Gastrocnemius medialis (tissue), 4 donors: ENCODE measurements at places on chromosomes 5 and 9.

DNA sequence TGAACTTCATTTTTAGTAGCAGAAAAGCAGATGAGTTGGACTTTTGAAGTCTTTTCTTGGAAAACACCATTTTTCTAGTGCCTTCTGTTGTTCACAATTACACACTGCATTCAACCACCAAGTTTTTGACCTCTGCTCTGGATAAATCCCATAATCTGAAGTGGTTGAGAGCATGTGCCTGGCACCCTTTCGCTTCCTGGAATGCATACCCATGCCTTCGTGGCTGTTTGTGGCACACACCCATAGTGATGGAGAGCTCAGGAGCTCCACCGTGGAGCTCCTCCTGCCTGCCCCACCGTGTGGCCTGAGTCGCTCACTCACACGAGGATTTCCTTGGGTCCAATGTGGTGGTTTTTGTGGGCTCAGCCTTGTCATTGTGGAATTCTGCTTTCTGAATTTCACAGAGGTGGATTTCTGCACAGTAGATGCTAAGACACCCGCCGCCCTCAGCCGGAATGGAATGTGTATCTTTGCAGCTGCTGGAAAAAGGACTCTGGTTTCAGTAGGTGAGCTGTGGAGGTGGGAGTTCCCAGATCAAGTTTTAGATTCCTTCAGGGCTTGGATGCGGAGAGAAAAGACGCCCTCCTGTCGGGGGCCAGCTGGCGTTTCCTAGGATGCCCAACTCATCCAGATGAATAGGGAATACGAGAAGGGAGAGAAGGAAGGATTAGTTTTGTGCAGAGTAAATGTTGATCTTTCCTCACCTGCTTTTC lies 500.4 kb downstream of the IRX1 start:
- no peak for DNase-seq
- H3K27ac ChIP-seq, result no peak overlapping the region
- no peaks in the 10 kb centered on the region for H3K36me3 ChIP-seq
- no peak overlapping the region for H3K4me3 ChIP-seq
- H3K27me3 ChIP-seq, result no peaks in the 10 kb centered on the region
- no peaks in the 10 kb centered on the region for H3K4me1 ChIP-seq

- H3K27ac ChIP-seq, result no peak overlapping the region
- no peaks in the 10 kb centered on the region for H3K36me3 ChIP-seq
- no peaks in the 10 kb centered on the region for H3K4me1 ChIP-seq
- H3K4me3 ChIP-seq, result no peak overlapping the region
- no peak for DNase-seq
Measured at GRCh38 chr5:38853753-38854470, 8.1 kb downstream of the OSMR start.

- no peak overlapping the region for H3K27ac ChIP-seq
- no peaks in the 10 kb centered on the region for H3K36me3 ChIP-seq
- no peaks in the 10 kb centered on the region for H3K27me3 ChIP-seq
- DNase-seq, result no peak
- H3K4me3 ChIP-seq, result no peak overlapping the region
Measured at GRCh38 chr5:158889007-158889406, 210.7 kb downstream of the EBF1 start.

DNA sequence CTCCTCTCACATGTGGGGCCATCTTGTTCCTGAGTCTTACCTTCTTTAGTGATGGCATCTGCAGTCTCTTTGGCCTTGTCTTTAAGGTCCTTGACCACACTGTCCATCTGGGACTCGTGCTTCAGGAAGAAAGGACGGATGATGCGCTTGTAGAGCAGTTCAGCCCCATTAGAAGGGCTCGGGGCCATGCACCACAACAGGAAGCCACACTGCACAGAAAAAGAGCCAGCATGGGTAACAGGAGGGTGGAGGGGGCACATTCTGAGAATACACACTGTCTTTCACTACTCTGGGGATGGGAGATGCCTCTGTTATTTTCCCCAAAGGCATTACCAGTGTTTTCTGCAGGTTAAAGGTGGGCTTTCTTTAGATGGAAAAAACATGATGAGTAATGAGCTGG lies 25.9 kb downstream of the SRP19 start:
- no peaks in the 10 kb centered on the region for H3K4me1 ChIP-seq
- peaks cover 45% of the 10 kb centered on the region for H3K36me3 ChIP-seq
- no peak overlapping the region for H3K27ac ChIP-seq
- H3K4me3 ChIP-seq, result no peak overlapping the region
- DNase-seq, result no peak

GRCh38 chr9:119339056-119339455 lies 30.2 kb downstream of the BRINP1 start:
- no peak for DNase-seq
- H3K4me1 ChIP-seq, result no peaks in the 10 kb centered on the region
- no peaks in the 10 kb centered on the region for H3K27me3 ChIP-seq
- no peaks in the 10 kb centered on the region for H3K36me3 ChIP-seq

DNA sequence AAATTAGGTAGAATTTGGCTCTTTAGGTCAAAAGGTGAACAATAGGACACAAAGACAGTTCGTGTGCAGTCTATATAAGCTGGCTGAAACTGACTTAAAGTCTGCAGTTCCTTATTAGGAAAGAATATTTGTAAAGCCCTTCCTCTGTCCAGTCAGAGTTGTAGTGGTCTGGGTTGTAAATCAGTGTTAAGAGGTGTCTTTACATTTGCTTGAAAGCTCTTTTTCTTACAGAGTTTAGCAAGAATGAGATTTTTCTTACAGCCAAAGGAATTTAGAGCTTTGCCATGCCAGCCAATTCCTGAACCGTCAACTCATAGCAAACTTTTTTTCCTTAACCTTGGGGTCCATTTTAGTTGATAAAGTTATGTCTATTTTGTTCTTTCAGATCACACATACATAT lies 786.1 kb upstream of the CTNND2 start:
- H3K4me1 ChIP-seq, result no peaks in the 10 kb centered on the region
- H3K4me3 ChIP-seq, result no peak overlapping the region
- no peaks in the 10 kb centered on the region for H3K36me3 ChIP-seq
- H3K27ac ChIP-seq, result no peak overlapping the region

GRCh38 chr9:2209400-2209799 lies 194.3 kb downstream of the SMARCA2 start:
- no peak overlapping the region for H3K4me3 ChIP-seq
- DNase-seq, result no peak
- H3K4me1 ChIP-seq, result no peaks in the 10 kb centered on the region
- H3K36me3 ChIP-seq, result no peaks in the 10 kb centered on the region
- no peaks in the 10 kb centered on the region for H3K27me3 ChIP-seq

GRCh38 chr9:123406016-123406415 lies 50.0 kb downstream of the CRB2 start:
- H3K27ac ChIP-seq, result no peak overlapping the region
- no peak for DNase-seq
- H3K4me1 ChIP-seq, result no peaks in the 10 kb centered on the region

GRCh38 chr5:135016861-135017290 lies 17.2 kb downstream of the PITX1 start:
- H3K4me3 ChIP-seq, result no peak overlapping the region
- no peaks in the 10 kb centered on the region for H3K27me3 ChIP-seq
- no peak overlapping the region for H3K27ac ChIP-seq

DNA sequence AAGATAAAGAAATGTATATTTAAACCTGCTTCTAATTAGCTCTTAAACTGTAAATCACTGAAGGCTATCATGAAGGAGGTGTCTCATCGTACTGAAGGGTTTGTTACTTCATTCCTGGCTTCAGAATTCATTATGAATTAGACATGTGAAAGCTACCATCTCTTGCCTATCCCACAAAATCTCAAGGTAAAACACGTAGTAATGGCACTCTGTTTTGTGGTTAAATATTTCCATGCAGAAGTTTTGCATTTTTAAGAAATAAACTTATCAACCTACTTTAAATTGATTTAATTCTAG lies 490.7 kb upstream of the NUDT12 start:
- no peak for DNase-seq
- H3K27ac ChIP-seq, result no peak overlapping the region
- H3K4me3 ChIP-seq, result no peak overlapping the region

GRCh38 chr5:89542736-89543135 lies 659.8 kb upstream of the MEF2C start:
- no peak overlapping the region for H3K4me3 ChIP-seq
- no peaks in the 10 kb centered on the region for H3K4me1 ChIP-seq
- DNase-seq, result no peak
- no peaks in the 10 kb centered on the region for H3K36me3 ChIP-seq
- no peaks in the 10 kb centered on the region for H3K27me3 ChIP-seq

- H3K27me3 ChIP-seq, result no peaks in the 10 kb centered on the region
- no peak overlapping the region for H3K4me3 ChIP-seq
- H3K27ac ChIP-seq, result no peak overlapping the region
- no peaks in the 10 kb centered on the region for H3K36me3 ChIP-seq
- no peak for DNase-seq
Measured at GRCh38 chr5:169697976-169698375, 60.9 kb downstream of the DOCK2 start.

GRCh38 chr5:129622531-129622930 lies 125.4 kb upstream of the MINAR2 start:
- no peaks in the 10 kb centered on the region for H3K4me1 ChIP-seq
- H3K27ac ChIP-seq, result no peak overlapping the region
- no peaks in the 10 kb centered on the region for H3K27me3 ChIP-seq
- no peaks in the 10 kb centered on the region for H3K36me3 ChIP-seq

DNA sequence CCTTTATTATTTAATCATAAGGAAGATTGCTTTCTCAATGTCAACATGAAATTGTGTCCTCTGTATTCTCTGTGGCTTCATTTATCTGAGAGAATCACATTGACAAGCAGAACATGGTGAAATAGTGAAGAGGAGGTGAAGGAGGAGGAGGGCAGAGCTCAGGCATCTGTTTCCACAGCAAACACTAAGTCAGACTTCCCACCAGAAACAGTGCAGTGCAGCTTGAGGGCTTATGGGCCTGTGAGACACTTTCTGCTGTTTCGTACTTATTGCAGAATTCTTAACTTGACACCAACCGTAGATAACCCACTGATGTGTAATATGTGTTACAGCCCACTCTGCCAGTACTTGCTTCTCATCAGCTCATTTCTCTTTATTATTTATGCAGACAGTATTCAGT lies 386.3 kb downstream of the DIRAS2 start:
- DNase-seq, result no peak
- no peak overlapping the region for H3K4me3 ChIP-seq
- H3K27me3 ChIP-seq, result no peaks in the 10 kb centered on the region
- H3K36me3 ChIP-seq, result no peaks in the 10 kb centered on the region
- H3K27ac ChIP-seq, result no peak overlapping the region
- H3K4me1 ChIP-seq, result no peaks in the 10 kb centered on the region

DNA sequence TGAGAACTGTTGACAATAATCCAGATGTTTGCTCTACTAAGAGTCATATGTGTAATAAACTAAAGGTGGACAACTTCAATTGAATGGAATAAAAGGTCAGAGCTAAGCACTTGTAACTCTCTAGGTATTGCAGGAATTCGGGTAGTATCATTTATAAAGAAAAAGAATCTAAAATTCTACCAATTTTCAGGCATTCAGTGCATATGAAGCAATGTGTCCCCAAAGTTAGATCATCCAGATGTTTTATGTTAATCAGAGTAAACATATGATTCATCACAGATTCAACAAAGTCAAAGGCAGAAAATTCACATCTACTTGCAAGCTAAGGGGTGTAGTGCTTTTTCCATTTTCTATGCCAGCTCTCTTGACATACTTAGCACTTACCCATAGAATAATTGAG lies 477.1 kb downstream of the PDE4D start:
- H3K27ac ChIP-seq, result peak overlapping the region; percentile 56
- no peak overlapping the region for H3K4me3 ChIP-seq
- peaks cover 18% of the 10 kb centered on the region for H3K4me1 ChIP-seq

- H3K4me3 ChIP-seq, result peak overlapping the region; percentile 25
- no peaks in the 10 kb centered on the region for H3K27me3 ChIP-seq
- peak overlapping the region; percentile 40 for H3K27ac ChIP-seq
- H3K36me3 ChIP-seq, result no peaks in the 10 kb centered on the region
- DNase-seq, result peak; percentile 28
- peaks cover 31% of the 10 kb centered on the region for H3K4me1 ChIP-seq
Measured at GRCh38 chr9:125513668-125514413, 193.2 kb downstream of the MAPKAP1 start.

- no peak overlapping the region for H3K27ac ChIP-seq
- no peak overlapping the region for H3K4me3 ChIP-seq
- H3K27me3 ChIP-seq, result no peaks in the 10 kb centered on the region
- no peaks in the 10 kb centered on the region for H3K36me3 ChIP-seq
- peaks cover 6% of the 10 kb centered on the region for H3K4me1 ChIP-seq
- no peak for DNase-seq
Measured at GRCh38 chr5:174606646-174607045, 117.7 kb upstream of the MSX2 start.

DNA sequence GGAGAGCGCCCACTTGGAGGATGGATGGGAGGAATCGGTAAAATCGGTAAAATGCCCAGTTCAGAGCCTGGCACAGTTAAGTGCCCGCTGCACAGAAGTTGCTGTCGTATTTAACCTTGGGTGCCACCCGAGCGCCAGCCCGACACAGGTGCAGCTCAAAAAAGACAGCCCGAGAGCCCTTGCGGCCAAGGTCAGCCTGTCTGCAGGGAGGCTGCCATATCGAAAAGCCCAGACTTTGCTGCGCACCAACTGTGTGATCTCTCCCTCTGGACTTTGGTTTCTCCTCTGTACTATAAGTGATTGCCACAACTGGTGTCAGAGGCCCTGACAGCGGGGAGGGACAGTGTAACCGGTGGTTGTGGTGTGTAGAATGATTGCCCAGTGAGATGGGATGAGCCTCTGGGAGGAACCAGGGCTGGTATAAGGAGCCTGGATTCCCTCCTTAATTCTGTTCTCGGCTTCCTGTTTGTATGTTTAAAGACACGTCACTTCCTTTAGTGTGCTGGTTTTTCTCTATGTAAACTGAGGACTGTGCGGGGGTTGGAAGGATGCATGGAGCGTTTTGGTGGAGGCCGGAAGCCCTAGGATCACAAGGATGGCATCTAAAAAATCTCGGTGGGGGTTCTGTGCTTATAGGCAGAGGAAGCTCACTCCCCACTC lies 792 bp downstream of the NTMT1 start:
- peak overlapping the region; percentile 91 for H3K27ac ChIP-seq
- peak; percentile 54 for DNase-seq

- peaks cover 70% of the 10 kb centered on the region for H3K4me1 ChIP-seq
- no peaks in the 10 kb centered on the region for H3K36me3 ChIP-seq
- H3K27ac ChIP-seq, result peak overlapping the region; percentile 90
- peak overlapping the region; percentile 11 for H3K4me3 ChIP-seq
- peak; percentile 77 for DNase-seq
Measured at GRCh38 chr9:27539479-27540441, 10.1 kb upstream of the MOB3B start.

DNA sequence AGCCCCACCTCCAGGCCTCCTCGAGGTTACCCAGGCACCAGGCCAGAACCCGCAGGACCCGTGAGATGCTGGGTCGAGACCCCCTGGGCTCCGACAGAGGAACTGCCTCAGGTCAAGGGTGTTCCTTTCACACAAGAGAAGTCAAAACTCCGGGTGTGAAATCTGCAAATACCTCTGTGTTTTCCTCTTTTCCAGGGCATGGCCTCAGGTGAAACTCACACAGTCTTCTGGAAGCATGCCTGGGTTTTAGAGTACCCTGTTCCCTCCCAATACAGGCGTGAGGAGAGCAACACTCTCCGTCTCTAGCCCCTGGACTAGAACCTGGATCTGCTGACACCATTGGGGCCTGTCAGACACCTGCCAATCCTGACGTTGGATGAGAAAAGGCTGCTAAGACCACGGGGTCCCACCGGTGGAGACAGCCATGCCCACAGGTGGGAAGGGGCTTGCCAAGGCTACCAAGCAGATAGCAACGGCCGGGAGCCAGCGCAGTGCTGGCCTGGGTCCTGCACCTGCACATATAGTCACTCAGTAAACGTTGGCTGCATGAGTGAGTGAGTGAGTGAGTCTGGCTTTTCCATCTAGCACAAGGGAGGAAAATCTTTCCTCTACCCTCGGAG lies 182.0 kb upstream of the PPP1R26 start:
- no peak for DNase-seq
- no peak overlapping the region for H3K27ac ChIP-seq
- no peak overlapping the region for H3K4me3 ChIP-seq
- peaks cover 39% of the 10 kb centered on the region for H3K27me3 ChIP-seq
- H3K4me1 ChIP-seq, result no peaks in the 10 kb centered on the region
